ENCODE measurements at places on chromosomes 1 and 21. TPM values are rescaled to one million over a fixed set of nuclear protein-coding genes. Genes with fewer than 3 reads are reported as not detected.

HSD3B1 gene
- polyA plus RNA-seq: not detected

REN gene
- not detected for polyA plus RNA-seq

DNA sequence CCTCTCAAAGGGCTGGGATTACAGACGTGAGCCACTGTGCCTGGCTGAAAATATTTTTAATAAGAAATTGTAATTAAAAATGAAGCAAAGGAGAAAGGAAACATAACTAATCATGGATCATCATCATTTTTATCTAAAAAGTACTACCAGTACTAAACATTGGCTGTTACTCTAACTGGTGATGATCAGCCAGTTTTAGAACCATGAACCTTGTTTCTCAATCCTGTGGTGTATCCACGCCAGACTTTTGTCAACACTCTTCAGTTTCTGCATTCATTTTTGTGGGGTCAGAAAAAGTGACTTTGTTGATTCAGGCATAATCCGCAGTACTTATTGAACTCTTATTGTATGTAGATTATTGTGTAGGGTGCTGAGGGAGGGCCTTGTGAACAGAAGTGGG lies 52.3 kb downstream of the VPS13D start:
- no peak for DNase-seq

CATSPERE gene
- 0.17 TPM for polyA plus RNA-seq

DNA sequence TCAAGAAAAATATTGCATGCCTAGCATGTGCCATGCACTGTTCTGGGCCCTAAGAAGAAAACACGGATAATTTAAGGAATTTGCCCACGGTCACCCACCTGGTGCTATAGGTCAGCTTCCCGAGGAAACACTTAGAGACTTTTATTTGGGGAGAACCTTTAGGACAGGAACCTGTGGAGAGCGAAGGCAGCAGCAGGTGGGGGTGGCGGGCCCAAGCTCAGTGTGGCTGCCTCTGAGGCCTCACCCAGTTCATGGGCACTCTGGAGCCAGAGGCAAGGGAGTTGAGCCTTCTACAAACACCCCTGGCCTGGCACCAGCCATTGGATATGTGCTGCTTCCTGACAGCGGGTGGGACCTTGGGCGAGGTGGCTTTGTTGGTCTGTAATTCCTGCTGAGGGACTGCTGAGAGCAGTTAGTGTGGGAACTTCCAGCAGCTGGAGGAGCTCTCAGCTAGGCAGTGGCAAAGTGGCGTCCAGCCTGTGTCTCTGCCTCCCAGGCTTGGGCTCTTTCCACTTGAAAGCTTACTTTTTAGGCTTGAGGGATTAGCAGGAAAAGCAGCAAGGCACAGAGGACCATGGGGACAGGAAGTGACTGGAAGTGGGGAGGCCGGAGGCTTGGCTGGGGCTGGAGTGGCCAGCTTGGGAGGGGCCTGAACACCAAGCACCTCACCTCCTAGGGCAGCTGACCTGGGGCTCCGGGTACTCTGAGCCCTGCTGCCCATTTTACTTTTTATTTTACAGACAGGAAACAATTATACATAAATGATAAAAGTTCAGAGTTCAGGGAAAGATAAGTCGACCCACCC lies 19.1 kb downstream of the MRPL37 start:
- DNase-seq: no peak

LEFTY2 gene
- polyA plus RNA-seq: not detected

- DNase-seq: no peak
Measured at GRCh38 chr21:37671381-37671780, 244.9 kb downstream of the KCNJ6 start.

Data from GM12878 (cell line).